ENCODE measurements at places on chromosomes 4 and X.
A peak's percentile ranks its signal among the peaks of the same experiment; 100 is the strongest.

DNA sequence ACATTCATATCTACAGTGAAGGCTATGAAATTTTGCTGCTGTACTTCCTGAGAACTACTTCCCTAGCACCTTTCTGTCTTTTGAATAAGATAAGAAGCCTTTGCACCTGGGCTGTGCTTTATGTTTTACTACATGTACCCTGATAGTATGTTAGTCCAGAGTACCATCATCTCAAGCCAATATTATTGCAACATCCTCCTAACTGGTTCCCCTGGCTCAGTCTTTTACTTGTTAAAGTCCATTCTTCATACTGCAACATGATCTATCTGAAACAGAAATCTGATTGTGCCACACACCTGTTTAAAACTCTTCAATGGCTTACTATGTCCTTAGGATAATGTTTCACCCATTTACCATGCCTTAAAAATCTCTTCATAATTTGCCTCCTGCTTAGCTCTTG is 102.3 kb downstream of the AGTR2 start:
- DNase-seq, result no peak

- no peak for DNase-seq
These were observed 63.7 kb downstream of the MSX1 start for GRCh38 chr4:4923201-4923600.

- peak; percentile 35 for DNase-seq
These were observed 26.0 kb downstream of the LRP2BP start for GRCh38 chr4:185369731-185370130.

DNA sequence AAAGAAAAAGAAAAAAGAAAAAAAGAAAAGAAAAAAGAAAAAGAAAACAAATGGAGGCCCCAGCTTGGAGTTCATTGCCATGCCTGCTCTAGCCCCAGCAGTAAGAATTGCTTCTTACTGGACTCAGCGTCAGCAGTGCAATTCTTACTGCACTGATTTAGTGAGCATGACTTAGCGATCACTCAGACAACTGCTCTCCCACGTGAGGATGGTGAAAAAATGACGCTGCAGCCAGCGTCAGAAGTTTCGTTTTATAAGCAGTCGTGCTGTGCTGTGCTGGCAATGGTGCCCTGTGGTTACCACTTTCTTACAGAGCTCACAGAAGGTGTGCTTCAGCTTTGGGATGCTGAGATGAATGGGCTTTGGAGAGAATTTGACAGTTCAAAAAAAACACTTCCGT is 68.3 kb upstream of the DDX3X start:
- peak; percentile 41 for DNase-seq

GRCh38 chrX:134246282-134246681 is 9.3 kb downstream of the CCDC160 start:
- DNase-seq, result no peak

- no peak for DNase-seq
These were observed 34.5 kb upstream of the TRIM2 start for GRCh38 chr4:153169776-153170175.

DNA sequence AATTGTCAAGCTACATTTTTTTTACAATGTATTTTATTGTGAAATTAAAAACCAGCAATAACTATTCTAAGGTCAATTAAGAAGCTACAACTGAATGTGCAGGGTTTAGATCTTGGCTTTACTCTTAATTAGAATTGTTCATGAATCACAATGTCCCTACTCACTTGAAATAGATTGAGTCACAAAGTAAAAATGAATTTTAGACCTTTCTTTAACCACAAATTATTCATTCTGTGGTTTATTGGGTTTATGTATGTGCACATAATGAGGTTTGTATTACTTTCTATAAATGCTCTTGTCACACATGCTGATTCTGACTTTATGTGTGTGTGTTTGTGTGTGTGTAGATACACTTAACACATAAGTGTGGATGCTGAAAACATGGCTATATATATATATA is 647.0 kb upstream of the AADAT start:
- DNase-seq, result peak; percentile 54

DNA sequence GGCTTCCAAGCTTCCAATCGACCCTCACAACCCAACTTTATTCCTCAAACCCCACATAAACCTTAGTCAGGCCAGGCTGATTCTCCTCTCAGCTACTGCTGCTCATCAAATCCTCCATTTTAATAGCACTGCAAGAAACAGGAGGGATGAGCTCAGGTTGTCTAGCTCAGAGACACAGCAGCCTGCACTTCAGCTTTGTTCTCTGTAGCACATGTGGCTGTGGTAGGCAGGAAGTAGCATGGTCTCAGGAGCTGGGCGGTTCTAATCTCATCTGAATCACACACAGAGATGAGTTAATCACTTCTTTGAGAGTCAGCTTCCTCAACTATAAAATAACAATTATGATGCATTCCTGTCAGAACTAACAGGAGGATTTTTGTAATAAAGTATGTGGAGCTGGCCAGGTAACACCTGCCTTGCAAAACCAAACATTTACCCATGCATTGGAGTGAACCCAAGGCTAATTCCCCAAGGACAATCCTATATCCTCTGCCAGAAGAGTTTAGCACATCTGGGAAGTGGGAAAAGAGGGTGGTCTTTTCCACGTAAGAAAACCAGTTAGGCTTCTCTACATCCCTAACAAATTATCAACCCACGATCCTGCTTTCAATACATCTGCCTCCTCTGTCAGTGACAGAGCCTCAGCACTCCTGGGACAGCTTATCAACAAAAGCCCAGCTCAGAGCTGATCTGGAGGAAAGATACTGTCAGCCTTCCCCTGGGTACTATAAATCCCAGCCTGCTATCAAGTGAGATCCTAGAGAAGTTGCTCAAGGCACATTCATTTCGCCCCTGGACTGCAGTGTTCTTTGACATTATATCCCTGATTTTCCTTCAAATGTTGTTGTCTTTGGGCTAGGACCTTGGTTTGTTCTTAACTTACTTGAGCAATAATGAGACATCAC is 32.8 kb downstream of the ELOVL6 start:
- DNase-seq, result peak; percentile 87

DNA sequence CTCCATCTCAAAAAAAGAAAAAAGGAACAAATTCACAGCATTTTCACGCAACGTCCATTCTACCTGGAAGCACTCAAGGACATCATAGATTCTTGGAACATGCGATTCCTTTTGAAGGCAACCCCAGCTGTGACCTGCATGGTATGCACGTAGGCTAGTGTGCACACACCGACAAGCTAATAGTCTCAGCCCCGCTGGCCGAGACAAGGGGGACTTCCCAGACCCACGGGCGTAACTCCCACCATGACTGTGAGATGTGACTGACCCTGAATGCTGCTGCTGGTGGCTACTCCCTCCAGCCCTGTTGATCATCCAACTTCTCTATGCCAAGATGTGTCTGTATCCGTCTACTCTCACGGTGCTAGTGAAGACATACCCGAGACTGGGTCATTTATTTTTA is 78.3 kb downstream of the CRLF2 start:
- no peak for DNase-seq

DNA sequence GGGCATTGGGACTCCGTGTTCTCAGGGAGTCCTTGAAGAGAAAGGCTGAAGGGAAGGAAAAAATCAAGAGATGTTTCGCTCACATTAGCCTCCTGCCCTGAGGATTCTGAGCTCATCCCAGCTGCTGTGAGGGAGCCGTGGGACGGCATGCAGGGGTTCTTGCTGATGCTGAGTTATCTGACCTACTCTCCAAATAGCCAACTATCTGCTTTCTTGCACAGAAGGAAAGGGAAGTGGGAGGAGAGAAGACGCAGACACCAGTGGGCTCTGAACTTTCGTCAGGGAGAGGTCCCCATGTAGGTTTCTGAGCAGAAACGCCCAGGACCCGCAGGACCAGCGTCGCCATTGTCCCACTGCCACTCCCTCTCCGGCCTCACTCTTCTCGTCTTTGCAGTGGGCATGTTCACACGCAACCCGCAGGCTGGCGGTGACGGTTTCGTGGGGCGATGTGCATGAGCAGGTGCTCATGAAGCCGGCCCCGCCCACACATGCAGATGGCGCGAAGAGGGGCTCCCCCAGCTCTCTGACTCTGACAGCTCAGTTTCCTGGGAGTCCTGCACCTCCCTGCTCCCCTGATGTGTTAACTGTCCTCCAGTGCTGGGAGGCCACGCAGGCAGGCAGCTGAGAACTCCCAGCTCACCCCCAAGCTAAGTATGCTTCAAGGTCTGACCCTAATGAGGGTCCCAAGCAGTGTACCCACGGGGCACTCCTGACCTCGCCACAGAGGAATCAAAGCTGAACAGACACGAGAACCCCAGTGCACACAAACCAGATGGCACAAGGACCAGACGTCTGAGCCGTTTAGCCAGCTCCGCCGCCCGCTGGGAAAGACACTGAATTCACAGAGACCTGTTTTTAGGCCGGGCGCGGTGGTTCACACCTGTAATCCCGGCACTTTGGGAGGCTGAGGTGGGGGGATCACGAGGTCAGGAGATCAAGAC is 13.6 kb upstream of the ABLIM2 start:
- DNase-seq, result no peak

DNA sequence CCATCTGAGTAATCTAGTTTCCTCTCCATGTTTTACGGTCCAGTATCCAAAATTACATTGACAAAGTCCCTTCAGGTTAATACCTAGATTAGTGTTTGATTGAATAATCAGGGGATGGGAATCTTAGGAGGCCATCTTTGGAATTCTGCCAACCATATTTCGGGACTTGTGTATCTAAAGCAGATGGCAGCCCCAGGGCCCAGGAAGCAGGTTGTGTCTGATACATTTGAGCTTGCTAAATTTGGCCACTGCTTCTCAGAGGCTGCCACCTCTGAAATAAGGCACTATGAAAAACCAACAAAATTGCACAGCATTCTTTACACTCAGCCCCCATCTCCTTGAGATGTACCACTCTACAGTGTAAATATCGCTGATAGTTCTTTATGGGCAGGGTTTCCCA is 102.1 kb downstream of the ASB9 start:
- no peak for DNase-seq
